ENCODE measurements at places on chromosomes 2 and 18. TPM values are rescaled to one million over a fixed set of nuclear protein-coding genes. Genes with fewer than 3 reads are reported as not detected.

DNA sequence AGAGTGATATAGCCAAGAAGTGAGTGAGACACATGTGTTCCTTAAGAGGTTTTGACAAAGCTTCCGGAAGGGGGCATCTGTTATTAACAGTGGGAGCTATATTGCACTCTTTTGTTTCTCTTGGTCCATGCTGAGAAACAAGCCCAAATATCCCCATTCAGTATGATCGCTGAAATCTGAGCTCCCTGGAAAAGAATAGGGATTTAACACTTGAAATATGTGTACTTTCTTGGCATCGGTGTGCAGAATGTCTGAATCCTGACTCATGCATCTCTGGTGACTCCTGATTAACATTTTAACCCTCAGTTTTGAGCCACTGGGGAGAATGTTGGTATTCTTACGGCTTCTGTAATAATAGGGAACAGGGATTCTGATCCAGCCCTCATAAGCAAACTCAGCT lies 448.1 kb downstream of the TSN start:
- H3K4me3 ChIP-seq: no peak overlapping the region
- H3K4me1 ChIP-seq: no peaks in the 10 kb centered on the region
- DNase-seq: no peak
- H3K27ac ChIP-seq: no peak overlapping the region
- no peaks in the 10 kb centered on the region for H3K36me3 ChIP-seq

DNA sequence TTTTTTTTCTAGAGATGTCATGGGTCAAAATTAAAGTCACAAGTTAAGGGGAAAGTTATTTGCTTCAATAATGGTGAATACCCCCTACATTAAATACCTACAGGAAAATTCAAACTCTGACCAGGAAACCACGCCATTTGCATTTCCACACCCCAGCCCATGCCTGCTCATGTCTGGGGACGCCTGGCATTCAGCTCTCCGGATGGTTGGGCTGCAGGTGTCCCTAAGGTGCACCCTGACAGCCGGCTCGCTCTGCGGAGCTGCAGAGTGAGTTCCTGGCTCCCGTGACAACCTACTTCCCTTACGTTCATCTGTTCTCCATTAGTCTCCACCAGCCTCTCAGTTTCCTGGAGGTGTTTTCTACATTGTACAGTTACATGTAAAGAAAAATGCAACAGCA lies 122.7 kb upstream of the RIOK3 start:
- peaks cover 32% of the 10 kb centered on the region for H3K4me1 ChIP-seq
- H3K27me3 ChIP-seq: no peaks in the 10 kb centered on the region
- no peak for DNase-seq
- H3K36me3 ChIP-seq: peaks cover 15% of the 10 kb centered on the region
- peak overlapping the region; percentile 68 for H3K4me3 ChIP-seq
- peak overlapping the region; percentile 86 for H3K27ac ChIP-seq

GRCh38 chr18:21739604-21740537 lies 721 bp upstream of the MIB1 start:
- DNase-seq: no peak
- no peaks in the 10 kb centered on the region for H3K4me1 ChIP-seq
- peaks cover 28% of the 10 kb centered on the region for H3K36me3 ChIP-seq
- no peaks in the 10 kb centered on the region for H3K27me3 ChIP-seq

GRCh38 chr18:24114924-24115549 lies 23.8 kb upstream of the CABYR start:
- H3K4me3 ChIP-seq: no peak overlapping the region
- H3K4me1 ChIP-seq: peaks cover 47% of the 10 kb centered on the region
- H3K27ac ChIP-seq: no peak overlapping the region
- H3K27me3 ChIP-seq: no peaks in the 10 kb centered on the region
- H3K36me3 ChIP-seq: no peaks in the 10 kb centered on the region

GRCh38 chr18:8654503-8655451 lies 45.5 kb downstream of the RAB12 start:
- no peak overlapping the region for H3K4me3 ChIP-seq
- H3K27ac ChIP-seq: no peak overlapping the region
- no peaks in the 10 kb centered on the region for H3K4me1 ChIP-seq
- no peak for DNase-seq

- H3K36me3 ChIP-seq: peaks cover 29% of the 10 kb centered on the region
- DNase-seq: no peak
- H3K27me3 ChIP-seq: peaks cover 70% of the 10 kb centered on the region
- no peak overlapping the region for H3K4me3 ChIP-seq
- no peak overlapping the region for H3K27ac ChIP-seq
These were observed 2.9 kb upstream of the TLX2 start for GRCh38 chr2:74511104-74511989.

- peaks cover 17% of the 10 kb centered on the region for H3K4me1 ChIP-seq
- no peaks in the 10 kb centered on the region for H3K27me3 ChIP-seq
- H3K4me3 ChIP-seq: no peak overlapping the region
- DNase-seq: no peak
- H3K36me3 ChIP-seq: peaks cover 36% of the 10 kb centered on the region
These were observed 6.2 kb downstream of the RHOB start for GRCh38 chr2:20453087-20453486.

- H3K27ac ChIP-seq: no peak overlapping the region
- DNase-seq: no peak
- H3K4me1 ChIP-seq: peaks cover 9% of the 10 kb centered on the region
- H3K4me3 ChIP-seq: no peak overlapping the region
- H3K36me3 ChIP-seq: peaks cover 46% of the 10 kb centered on the region
These were observed 2.3 kb downstream of the OBSL1 start for GRCh38 chr2:219569041-219569440.

Gene SEPTIN10
- 64.3 TPM for total RNA-seq

Gene MAB21L4
- total RNA-seq: 2.8 TPM

Gene GCKR
- 26.8 TPM for total RNA-seq

Measured in Calu3 (cell line).